ENCODE measurements at places on chromosomes 6 and 20. TPM values are rescaled to one million over a fixed set of nuclear protein-coding genes. Genes with fewer than 3 reads are reported as not detected.

F13A1 gene
- not detected for total RNA-seq

XKR7 gene
- under 0.01 TPM for total RNA-seq

RAB44 gene
- under 0.01 TPM for total RNA-seq

REM1 gene
- not detected for total RNA-seq

C6orf141 gene
- 1.3 TPM for total RNA-seq

All from smooth muscle cell of trachea (primary cell).